Endothelial cell (in vitro differentiated cells): ENCODE measurements at places on chromosomes 5 and 9.

- DNase-seq: no peak
Observed at GRCh38 chr5:105812304-105812703, 1858.4 kb downstream of the EFNA5 start.

GRCh38 chr5:1383886-1384401 is 39.0 kb upstream of the CLPTM1L start:
- DNase-seq: no peak

DNA sequence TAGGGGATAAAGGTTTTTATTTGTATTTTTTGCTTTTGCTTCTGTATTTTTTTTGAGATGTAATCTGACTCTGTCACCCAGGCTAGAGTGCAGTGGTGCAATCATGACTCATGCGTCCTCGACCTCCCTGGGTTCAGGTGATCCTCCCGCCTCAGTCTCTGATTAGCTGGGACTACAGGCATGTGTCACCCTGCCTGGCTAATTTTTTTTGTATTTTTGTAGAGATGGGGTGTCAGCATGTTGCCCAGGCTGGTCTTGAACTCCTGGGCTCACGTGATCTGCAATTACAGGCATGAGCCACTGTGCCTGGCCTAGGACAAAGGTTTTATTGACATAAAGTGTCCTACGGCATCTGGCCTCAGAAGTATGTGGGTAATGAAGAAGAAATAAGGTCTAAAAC is 297.1 kb upstream of the C9orf72 start:
- no peak for DNase-seq

DNA sequence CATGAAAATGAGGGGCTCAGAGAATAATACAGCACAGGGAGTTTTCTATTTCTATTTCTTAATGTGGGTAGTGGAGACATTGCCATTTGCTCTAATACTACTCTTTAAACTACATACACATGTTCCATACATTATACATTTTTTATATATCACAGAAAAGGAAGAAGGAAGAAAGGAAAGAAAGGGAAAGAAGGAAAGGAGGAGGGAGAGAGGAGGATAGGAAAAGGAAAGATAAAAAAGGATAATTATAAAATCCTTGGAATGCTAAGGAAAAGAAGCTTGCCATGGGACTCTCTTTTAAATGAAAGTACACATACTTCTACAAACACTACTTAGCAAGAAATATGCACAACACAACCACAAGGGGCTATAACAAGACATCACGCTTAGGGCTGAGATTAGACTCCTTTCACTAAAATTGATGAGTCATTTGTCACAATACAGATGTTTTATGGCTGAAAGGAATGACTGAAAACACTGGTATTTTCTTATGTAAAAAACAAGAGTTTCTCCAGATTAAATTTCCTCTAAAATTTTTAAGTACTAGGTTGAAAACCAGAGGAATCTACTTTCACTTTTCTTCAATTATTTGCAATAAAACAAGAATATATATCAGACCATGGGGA is 219.8 kb downstream of the ARL15 start:
- DNase-seq: no peak

DNA sequence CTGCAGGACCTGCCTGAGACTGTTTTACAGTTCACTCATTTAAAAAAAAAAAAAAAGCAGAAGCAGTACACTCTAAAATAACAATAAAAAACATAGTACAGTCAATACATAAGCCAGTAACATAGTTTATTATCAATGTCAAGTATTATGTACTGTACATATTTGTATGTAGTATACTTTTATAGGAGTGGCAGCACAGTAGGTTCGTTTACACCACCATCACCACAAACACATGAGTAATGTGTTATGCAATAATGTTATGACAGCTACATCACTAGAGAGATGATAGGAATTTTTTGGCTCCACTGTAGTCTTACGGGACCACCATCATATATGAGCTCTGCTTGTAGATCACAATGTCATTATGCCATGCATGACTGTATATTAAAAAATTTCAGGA is 462.8 kb downstream of the ISL1 start:
- DNase-seq: no peak
